ENCODE measurements at places on chromosomes 3 and 15. TPM values are rescaled to one million over a fixed set of nuclear protein-coding genes. Genes with fewer than 3 reads are reported as not detected.

The ROPN1 gene
- total RNA-seq: not detected

The NOX5 gene
- total RNA-seq: not detected

The SKOR1 gene
- 0.15 TPM for total RNA-seq

The NPAP1 gene
- not detected for total RNA-seq

The GOLGA6L7 gene
- total RNA-seq: not detected

The ARGFX gene
- total RNA-seq: not detected

The ADGRG7 gene
- not detected for total RNA-seq

The TMCO5A gene
- total RNA-seq: not detected

The PROK2 gene
- 0.61 TPM for total RNA-seq

The DNAH12 gene
- not detected for total RNA-seq

The CCDC9B gene
- total RNA-seq: 0.13 TPM

The C2CD4B gene
- total RNA-seq: 0.55 TPM

The C3orf49 gene
- total RNA-seq: not detected

The KBTBD12 gene
- total RNA-seq: not detected

The ARRDC4 gene
- total RNA-seq: 2.2 TPM

The ACAD11 gene
- total RNA-seq: 10.8 TPM

The ATP13A5 gene
- not detected for total RNA-seq

The KCNMB3 gene
- 0.15 TPM for total RNA-seq

The ATP11B gene
- total RNA-seq: 57.1 TPM

The CNTN6 gene
- total RNA-seq: not detected

The KNG1 gene
- 0.35 TPM for total RNA-seq

The FSIP1 gene
- 0.38 TPM for total RNA-seq

The GP5 gene
- total RNA-seq: 0.18 TPM

The CD86 gene
- total RNA-seq: 1.8 TPM

The PRKCD gene
- total RNA-seq: 19.1 TPM

The OIP5 gene
- total RNA-seq: 8.5 TPM

The ACTC1 gene
- not detected for total RNA-seq

The USP50 gene
- not detected for total RNA-seq

The ASB14 gene
- total RNA-seq: not detected

The CDAN1 gene
- total RNA-seq: 13.7 TPM

The ECE2 gene
- not detected for total RNA-seq

The ZXDC gene
- 24.4 TPM for total RNA-seq

The TPM1 gene
- total RNA-seq: 9.5 TPM

The ALDH1A2 gene
- total RNA-seq: 0.53 TPM

The GABRR3 gene
- total RNA-seq: not detected

The WDR93 gene
- total RNA-seq: not detected

The SLC9C1 gene
- not detected for total RNA-seq

The GOLGA8J gene
- not detected for total RNA-seq

The MAP2K5 gene
- 13.0 TPM for total RNA-seq

The PPM1L gene
- total RNA-seq: 2.5 TPM

The GABRA5 gene
- total RNA-seq: not detected

The DGKG gene
- total RNA-seq: 0.27 TPM

The RNU6-1 gene
- not detected for total RNA-seq

The P2RY1 gene
- total RNA-seq: 0.22 TPM

All from activated T-cell treated with anti-CD3 and anti-CD28 coated beads, Interleukin-2, amount 50 U/mL, for 4 hours (primary cell).